Memory B cell (primary cell): ENCODE measurements at places on chromosomes 7 and 10.

DNA sequence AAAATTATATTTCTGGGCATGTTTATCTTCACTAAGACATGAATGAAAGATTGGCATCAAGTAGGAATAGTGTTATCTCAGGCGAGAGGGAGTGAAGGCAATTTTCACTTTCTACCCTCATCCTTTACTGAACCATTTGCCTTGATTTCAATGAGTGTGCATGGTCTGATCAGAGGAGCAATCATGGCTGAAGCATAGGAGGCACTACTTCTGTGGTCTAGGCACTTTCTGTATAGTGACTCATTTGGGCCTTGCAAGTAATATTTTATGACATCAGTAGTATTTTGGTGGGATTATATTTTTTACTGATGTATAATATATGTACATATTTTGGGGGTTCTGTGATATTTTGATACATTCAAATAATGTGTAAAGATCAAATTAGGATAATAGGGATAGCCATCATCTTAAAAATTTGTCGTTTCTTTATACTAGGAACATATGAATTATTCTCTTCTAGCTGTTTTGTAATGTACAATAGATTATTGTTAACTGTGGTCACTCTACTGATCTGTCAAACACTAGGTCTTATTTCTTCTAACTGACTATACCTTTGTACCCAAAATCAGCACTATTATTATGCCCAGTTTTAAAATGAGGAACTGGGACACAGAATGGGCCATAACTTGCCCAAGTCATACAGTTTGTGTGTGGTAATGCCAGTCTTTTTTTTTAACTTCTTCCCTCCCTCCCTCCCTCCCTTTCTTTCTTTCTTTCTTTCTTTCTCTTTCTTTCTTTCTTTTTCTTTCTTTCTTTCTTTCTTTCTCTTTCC, 101.9 kb downstream of the RAB11FIP2 start:
- DNase-seq = no peak
- H3K36me3 ChIP-seq = no peaks in the 10 kb centered on the region
- no peak overlapping the region for H3K4me3 ChIP-seq
- no peaks in the 10 kb centered on the region for H3K4me1 ChIP-seq
- no peak overlapping the region for H3K27ac ChIP-seq

DNA sequence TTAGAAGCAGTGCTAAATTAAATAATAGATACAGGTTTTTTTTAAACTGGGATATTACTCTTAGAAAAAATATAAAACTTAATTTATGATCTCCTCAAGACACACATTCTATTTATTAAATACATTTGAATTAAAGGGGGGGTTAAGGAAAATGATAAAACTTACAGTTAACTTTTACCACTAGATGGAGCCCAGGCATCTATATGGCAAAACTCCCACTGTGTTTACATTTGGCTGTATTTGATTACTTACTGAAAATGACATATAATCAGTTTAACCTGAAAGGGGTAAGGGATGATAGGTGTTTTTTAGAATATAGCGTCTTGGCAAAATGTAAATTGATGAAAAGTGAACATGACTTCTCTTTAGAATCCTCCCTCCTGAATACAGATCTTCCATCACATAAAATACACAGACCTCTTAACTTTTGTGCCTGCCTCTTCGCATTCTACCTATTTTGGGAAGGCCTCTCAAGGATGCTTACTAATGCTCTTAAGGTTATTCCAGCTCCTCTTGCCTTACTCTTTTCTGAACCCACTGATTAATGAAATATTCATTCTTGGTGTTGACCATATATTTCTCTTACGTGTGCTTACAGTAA, 235.7 kb downstream of the AGMO start:
- no peak for DNase-seq
- no peaks in the 10 kb centered on the region for H3K27me3 ChIP-seq
- H3K36me3 ChIP-seq = no peaks in the 10 kb centered on the region
- H3K4me3 ChIP-seq = no peak overlapping the region
- no peaks in the 10 kb centered on the region for H3K4me1 ChIP-seq

- H3K27ac ChIP-seq = peak overlapping the region; percentile 97
- no peak for DNase-seq
- no peaks in the 10 kb centered on the region for H3K27me3 ChIP-seq
- H3K4me1 ChIP-seq = peaks cover 46% of the 10 kb centered on the region
Observed at GRCh38 chr10:95831515-95831914, 75.6 kb downstream of the ENTPD1 start.

DNA sequence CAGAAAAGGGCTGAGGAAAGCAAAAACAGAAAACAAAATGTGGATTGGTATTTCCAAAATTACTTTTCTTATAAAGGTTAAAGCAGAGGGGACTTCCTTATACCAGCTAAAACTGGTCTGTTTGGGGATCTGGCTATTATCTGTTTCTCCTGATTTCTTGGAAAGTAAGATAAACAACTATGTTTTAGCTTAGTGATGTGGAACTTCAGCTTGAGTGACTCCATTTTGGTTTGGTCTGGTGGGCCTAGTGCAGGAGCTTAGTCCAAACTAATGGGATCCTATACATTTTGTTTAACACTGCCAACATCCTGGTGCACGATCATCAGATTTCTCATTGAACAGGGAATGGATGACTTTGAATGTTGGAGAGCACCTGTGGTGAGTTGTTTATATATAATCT, 283.5 kb downstream of the ADK start:
- DNase-seq = no peak
- peaks cover 20% of the 10 kb centered on the region for H3K36me3 ChIP-seq
- H3K27me3 ChIP-seq = no peaks in the 10 kb centered on the region
- H3K4me1 ChIP-seq = no peaks in the 10 kb centered on the region
- H3K4me3 ChIP-seq = no peak overlapping the region
- peak overlapping the region; percentile 43 for H3K27ac ChIP-seq

DNA sequence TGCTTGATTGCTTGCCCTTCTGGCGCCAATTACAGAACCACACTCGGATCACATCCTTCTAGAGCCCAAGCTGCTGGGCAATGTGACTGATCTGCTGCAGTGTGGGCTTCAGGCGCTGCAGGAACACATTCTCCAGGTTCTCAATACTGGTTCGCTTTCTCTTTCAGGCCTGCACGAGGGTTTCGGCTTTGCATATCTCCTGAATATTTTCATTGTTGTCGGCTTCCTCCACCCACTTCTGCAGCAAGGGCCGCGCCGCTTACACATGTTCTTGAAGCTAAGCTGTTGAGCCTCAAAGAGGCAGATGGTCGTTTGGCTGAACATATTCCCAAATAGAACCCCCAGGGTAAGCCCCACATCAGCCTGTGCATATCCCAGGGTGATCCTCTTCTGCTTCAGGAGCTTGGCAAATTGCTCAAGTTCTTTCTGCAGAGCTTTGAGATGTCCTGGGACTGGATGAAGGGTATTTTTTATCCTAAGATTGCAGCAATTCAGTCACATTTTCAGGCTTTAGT, 64.6 kb downstream of the HERC4 start:
- no peak overlapping the region for H3K27ac ChIP-seq
- no peak for DNase-seq
- no peak overlapping the region for H3K4me3 ChIP-seq
- H3K27me3 ChIP-seq = no peaks in the 10 kb centered on the region
- peaks cover 37% of the 10 kb centered on the region for H3K36me3 ChIP-seq
